Activated CD4-positive, alpha-beta T cell treated with anti-CD3 and anti-CD28 coated beads, Interleukin-2, amount 10 ng/mL, durations not matched to agents 7 days and 5 days (primary cell): ENCODE measurements at places on chromosomes 5 and 9. TPM values are rescaled to one million over a fixed set of nuclear protein-coding genes. Genes with fewer than 3 reads are reported as not detected.
A peak's percentile ranks its signal among the peaks of the same experiment; 100 is the strongest.

Gene NIPAL4
- 0.17 TPM for total RNA-seq

Gene NKD2
- total RNA-seq = 1.4 TPM

Gene FAM221B
- total RNA-seq = not detected

Gene RANBP17
- not detected for total RNA-seq

Gene PNPLA7
- total RNA-seq = 3.8 TPM

Gene FBN2
- not detected for total RNA-seq

Gene PCDHB6
- total RNA-seq = not detected

DNA sequence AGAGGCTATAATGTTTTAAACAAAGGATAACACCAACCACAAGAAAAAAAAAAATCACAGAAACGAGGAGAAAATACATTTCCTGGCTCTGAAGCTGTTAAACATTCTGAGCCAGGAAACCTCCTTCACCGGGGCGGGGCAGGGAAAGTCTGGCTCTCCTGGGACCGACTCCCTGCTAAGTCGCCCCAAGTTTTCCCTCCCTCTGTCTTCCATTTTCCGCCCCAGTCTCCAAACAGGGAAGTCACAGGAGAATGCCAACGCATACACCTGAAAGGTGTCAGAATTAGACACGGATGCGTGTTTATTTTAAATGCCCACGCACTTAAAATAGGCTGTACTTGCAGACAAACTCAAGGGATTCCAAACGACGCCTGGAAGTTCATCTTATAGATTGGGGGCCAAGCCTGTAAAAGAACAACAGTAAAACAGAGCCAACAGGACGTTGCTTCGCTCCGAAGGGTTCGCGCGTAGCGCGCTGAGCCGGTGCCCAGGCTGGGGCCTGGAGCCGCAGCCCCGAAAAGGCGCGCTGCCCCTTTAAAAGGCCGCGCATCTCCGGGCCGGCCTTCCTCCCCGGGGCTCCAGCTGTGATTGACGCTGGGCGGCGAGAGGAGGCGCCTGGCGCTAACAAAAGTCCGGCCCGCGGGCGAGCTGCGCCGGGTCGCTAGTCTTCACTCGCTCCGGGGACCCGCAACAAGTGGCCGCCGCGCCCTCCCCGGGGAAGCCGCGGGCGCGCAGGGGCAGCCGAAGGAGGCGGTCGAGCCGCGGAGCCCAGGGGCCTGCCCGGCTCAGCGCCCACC is at the start of gene FBXL7:
FBXL7 (plus strand) TSS at position 653 of the 797 bp plus-strand sequence.
- no peak within 1 kb of the TSS for H3K4me3 ChIP-seq
- H3K27me3 ChIP-seq = peaks cover 30% of the 10 kb centered on the region
- H3K27ac ChIP-seq = no peak within 1 kb of the TSS
- no peak for DNase-seq
- no peaks in the 10 kb centered on the region for H3K4me1 ChIP-seq

DNA sequence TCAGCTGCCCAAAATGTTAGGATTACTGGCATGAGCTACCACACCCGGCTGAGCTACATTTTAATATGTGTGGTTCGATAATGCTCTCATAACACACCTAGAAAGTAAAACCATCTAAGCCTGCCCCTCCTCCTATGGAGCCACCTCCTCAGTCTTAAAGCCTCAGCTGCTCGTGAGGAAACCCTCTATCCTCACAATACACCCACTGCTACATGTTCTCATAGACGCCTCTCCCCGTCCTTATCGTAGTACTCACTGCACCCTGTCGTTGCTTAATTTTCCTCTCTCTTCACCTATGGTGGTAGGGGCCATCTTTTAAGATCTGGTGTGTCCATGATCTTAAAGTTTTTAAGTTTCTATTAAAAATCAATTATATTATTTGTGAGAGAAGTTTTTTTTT is 72.9 kb downstream of the RCL1 start:
- no peak overlapping the region for H3K4me3 ChIP-seq
- H3K27ac ChIP-seq = peak overlapping the region; percentile 39
- no peaks in the 10 kb centered on the region for H3K27me3 ChIP-seq
- no peak for DNase-seq
- H3K36me3 ChIP-seq = peaks cover 21% of the 10 kb centered on the region
- H3K4me1 ChIP-seq = peaks cover 26% of the 10 kb centered on the region

DNA sequence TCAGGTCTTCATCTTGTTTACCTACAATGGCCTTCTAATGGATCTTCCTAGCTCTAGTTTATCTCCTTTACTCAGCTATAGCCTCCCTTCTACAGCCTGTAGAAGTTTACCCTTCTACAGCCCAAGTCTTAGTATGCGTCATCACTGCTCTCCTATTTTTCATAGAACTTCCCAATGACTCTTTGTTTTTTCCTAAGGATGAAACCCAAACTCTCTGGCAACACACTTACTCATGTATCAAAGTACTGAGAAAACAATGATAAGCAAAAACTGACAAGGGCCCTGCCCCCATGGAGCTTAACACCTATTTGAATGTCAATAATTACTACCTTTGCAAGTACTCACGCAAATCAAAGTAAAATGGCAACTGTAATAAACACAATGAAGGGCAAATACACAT is 33.7 kb downstream of the LEAP2 start:
- H3K36me3 ChIP-seq = peaks cover 16% of the 10 kb centered on the region
- no peak for DNase-seq
- no peak overlapping the region for H3K4me3 ChIP-seq
- H3K4me1 ChIP-seq = peaks cover 4% of the 10 kb centered on the region
- no peak overlapping the region for H3K27ac ChIP-seq

DNA sequence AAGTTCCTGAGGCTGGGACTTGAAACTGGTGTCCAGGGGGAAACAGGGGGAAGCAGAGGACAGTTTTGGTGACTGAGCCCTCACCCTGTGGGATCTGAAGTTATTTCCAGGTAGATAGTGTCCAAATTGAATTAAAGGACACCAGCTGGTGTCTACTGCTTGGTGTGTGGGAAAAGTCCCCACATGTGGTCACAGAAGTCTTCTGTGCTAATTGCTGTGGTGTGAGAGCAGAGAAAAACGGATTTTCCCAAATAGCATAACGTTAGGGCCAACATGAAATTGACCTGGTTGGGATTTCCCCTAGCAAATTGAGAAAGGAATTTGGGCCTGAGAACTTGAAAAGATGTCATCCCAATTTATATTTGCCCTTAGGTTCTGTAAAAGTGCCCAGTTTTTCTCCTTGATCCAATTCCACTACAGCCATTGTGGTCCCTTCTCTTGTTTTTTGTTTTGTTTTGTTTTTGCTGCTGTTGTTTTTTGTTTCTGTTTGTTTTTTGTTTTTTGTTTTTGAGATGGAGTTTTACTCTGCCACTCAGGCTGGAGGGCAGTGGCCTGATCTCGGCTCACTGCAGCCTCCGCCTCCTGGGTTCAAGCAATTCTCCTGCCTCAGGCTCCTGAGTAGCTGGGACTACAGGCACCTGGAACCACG is 5.6 kb upstream of the STARD4 start:
- DNase-seq = no peak
- no peak overlapping the region for H3K27ac ChIP-seq
- H3K4me3 ChIP-seq = no peak overlapping the region
- peaks cover 6% of the 10 kb centered on the region for H3K27me3 ChIP-seq
- H3K36me3 ChIP-seq = no peaks in the 10 kb centered on the region
- peaks cover 15% of the 10 kb centered on the region for H3K4me1 ChIP-seq

DNA sequence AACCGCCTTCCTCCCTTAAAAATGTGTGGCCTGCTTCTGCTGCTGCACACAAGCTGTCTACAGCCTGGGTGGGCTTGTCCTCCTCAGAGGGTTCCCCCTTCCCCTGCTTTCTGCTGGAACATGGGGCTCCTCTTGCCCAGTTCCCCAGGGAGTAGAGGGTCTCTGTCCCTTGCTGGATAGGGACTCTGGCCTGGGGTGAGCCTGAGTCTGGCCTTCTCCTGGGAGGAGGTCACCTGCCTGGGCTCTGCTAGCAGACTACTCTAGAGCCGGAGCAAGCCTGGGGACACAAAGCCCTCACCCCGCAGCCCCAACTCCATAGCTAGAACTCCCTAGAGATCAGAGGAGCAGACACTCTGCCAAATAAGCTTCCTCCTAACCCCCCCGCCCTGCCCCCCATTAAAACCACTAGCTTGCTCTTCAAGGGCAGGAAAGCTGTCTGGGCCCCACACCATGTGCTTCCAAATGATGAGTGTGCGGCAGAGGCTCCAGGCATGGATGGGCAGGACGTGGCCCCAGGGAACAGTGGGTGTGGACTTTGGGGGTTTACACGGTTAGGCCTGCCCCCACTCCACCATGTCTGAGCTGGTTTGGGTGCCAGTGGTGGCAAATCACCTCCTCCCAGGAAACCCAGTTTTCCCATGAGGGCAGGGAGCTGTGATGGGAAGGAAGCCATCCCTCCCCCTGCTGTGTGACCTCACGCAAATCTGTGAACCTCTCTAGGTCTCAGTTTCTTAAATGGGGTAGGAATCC is 10.0 kb downstream of the TCF7 start:
- peak overlapping the region; percentile 82 for H3K4me3 ChIP-seq
- H3K4me1 ChIP-seq = peaks cover 98% of the 10 kb centered on the region
- H3K36me3 ChIP-seq = peaks cover 92% of the 10 kb centered on the region
- peaks cover 1% of the 10 kb centered on the region for H3K27me3 ChIP-seq
- DNase-seq = no peak

- no peak overlapping the region for H3K27ac ChIP-seq
- H3K4me3 ChIP-seq = no peak overlapping the region
- no peaks in the 10 kb centered on the region for H3K27me3 ChIP-seq
- no peaks in the 10 kb centered on the region for H3K36me3 ChIP-seq
- no peaks in the 10 kb centered on the region for H3K4me1 ChIP-seq
- no peak for DNase-seq
Observed at GRCh38 chr9:108951578-108951977, 17.4 kb downstream of the ABITRAM start.

DNA sequence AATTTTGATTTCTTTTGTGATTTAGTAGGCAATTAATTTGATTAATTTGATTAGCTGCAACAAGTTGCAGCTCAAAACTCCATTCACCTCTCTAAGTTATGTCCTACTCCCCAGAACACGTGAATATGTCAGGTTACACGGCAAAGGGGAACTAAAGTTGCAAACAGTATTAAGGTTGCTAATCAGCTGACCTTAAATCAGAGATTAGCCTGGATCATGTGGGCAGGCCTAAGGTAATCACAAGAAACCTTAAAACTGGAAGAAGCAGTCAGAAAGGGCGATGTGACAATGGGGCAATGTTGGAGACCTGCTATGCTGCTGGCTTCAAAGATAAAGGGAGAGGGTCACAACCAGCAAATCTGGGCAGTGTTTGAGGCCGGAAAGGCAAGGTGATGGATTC is 47.3 kb upstream of the ANXA1 start:
- no peak overlapping the region for H3K4me3 ChIP-seq
- H3K4me1 ChIP-seq = no peaks in the 10 kb centered on the region
- peaks cover 9% of the 10 kb centered on the region for H3K27me3 ChIP-seq
- DNase-seq = no peak

DNA sequence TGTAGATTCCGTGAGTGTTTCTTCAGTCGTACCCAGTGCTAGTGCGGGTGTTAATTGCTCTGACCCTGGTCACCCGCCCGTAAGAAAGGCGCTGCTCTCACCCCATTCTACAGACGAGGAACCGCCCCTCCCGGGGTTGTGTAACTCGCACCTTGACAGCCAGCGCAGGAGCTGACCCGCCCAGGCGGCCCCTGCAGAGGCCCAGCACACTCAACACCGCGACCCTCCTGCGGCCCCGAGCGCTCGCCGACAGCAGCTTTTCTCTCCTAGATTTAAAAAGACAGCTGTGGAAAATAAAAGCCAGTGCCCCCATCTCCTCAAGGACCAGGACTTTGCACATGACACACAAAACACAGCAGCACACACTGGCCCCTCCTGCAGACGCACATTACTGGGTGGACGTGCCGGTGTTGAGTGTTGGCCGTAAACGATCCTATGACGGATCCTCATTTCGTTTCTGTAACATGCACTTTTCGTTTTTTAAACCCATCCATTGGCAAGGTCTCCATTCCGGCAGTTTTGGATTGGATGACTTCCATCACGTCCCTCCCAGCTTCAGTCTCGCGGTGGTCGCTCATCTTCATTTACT is 22.9 kb downstream of the OR2V2 start:
- H3K4me3 ChIP-seq = peak overlapping the region; percentile 50
- DNase-seq = no peak
- H3K27me3 ChIP-seq = peaks cover 39% of the 10 kb centered on the region
- peaks cover 76% of the 10 kb centered on the region for H3K4me1 ChIP-seq

DNA sequence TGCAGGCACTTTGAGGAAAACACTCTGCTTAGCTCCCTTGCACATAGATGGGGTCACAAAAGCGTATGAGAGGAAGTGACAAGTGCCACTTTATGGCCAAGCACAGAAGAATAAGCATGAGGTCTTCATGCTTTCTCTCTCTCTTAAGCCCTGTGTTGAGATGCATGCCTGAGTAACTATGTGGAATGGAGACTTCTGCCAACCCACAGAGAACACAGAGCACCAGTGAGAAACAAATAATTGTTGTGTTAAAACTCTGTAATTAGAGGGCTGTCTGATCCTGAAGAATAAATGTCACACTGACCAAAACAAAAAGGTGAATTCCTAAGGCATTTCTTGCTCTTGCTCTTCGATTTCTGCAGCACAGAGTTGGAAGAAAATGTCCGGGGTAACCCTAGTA is 488.5 kb downstream of the CTNND2 start:
- no peak overlapping the region for H3K27ac ChIP-seq
- no peaks in the 10 kb centered on the region for H3K27me3 ChIP-seq
- no peak overlapping the region for H3K4me3 ChIP-seq
- DNase-seq = no peak
- H3K36me3 ChIP-seq = no peaks in the 10 kb centered on the region
- no peaks in the 10 kb centered on the region for H3K4me1 ChIP-seq

DNA sequence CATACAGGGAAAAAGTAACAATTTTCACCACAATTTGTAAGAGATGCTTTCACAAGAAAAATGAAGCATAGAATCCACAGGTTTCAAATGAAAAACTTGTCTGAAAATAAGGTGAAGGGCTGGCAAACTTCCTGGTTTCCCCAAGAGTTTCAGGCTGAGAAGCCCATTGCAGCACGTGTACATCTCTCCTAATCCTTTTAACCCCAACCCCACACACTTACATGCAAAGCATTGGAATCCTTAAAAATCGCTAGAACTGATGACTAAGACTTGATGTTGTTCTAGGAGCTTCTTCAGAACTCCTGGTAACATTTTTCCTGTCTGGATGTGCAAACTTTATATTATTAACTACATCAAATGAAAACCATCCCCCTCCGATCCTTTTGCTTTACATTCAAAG is 317.8 kb upstream of the RGMB start:
- no peak overlapping the region for H3K4me3 ChIP-seq
- DNase-seq = no peak
- H3K27me3 ChIP-seq = no peaks in the 10 kb centered on the region
- no peak overlapping the region for H3K27ac ChIP-seq

DNA sequence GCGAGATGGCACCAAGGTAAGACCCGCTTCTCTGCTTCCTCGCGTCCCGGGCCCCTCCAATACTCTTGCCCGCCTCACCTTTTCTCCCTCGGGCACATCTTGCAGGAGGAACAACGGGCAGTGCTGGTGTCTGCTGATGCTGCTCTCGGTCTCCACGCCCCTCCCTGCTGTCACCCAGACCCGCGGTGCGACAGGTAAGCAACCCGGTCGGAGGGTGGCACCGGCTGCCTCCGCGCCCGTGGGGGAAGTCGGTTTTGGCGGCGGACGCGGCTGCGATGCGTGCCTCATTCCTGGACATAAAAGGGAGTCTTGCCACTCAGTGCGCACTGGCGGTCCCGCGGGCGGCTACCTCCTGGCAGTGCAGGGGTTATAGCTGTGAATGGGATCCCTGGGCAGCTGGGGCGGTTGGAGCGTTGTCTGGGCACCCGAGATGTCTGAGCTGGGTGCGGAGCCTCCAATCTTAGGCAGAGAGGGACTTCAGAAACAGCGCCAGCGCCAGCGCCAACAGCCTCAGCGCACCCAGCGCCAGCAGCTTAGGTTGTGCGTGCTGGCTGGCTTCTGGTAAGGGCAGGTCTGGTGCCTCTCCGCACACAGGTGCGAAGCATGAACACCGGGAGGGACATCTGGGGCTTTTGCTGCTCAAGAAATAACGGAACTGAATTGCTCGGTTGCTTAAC is 488 bp downstream of the COL15A1 start:
- DNase-seq = no peak
- H3K27me3 ChIP-seq = peaks cover 77% of the 10 kb centered on the region
- H3K4me3 ChIP-seq = peak overlapping the region; percentile 52
- peaks cover 21% of the 10 kb centered on the region for H3K4me1 ChIP-seq
- H3K36me3 ChIP-seq = no peaks in the 10 kb centered on the region
